Left kidney (tissue), 8 donors: ENCODE measurements at places on chromosomes 3 and 15. TPM values are rescaled to one million over a fixed set of nuclear protein-coding genes. Genes with fewer than 3 reads are reported as not detected.

C2CD4A gene
- 0.33 TPM for polyA plus RNA-seq

TGM5 gene
- not detected for polyA plus RNA-seq

SGO1 gene
- polyA plus RNA-seq = 14.1 TPM

DNAJA4 gene
- 37.6 TPM for polyA plus RNA-seq

PPARG gene
- 28.5 TPM for polyA plus RNA-seq

- no peak for DNase-seq
These were observed 188.5 kb downstream of the ALCAM start for GRCh38 chr3:105555206-105555605.

- DNase-seq = no peak
These were observed 25.3 kb downstream of the LRRC49 start for GRCh38 chr15:70917955-70918354.

- DNase-seq = no peak
These were observed 217.9 kb upstream of the MME start for GRCh38 chr3:154862265-154862664.

- no peak for DNase-seq
These were observed 44.8 kb downstream of the DMXL2 start for GRCh38 chr15:51577636-51578304.

GRCh38 chr3:149547954-149548668 lies 73.6 kb downstream of the TM4SF4 start:
- no peak for DNase-seq

DNA sequence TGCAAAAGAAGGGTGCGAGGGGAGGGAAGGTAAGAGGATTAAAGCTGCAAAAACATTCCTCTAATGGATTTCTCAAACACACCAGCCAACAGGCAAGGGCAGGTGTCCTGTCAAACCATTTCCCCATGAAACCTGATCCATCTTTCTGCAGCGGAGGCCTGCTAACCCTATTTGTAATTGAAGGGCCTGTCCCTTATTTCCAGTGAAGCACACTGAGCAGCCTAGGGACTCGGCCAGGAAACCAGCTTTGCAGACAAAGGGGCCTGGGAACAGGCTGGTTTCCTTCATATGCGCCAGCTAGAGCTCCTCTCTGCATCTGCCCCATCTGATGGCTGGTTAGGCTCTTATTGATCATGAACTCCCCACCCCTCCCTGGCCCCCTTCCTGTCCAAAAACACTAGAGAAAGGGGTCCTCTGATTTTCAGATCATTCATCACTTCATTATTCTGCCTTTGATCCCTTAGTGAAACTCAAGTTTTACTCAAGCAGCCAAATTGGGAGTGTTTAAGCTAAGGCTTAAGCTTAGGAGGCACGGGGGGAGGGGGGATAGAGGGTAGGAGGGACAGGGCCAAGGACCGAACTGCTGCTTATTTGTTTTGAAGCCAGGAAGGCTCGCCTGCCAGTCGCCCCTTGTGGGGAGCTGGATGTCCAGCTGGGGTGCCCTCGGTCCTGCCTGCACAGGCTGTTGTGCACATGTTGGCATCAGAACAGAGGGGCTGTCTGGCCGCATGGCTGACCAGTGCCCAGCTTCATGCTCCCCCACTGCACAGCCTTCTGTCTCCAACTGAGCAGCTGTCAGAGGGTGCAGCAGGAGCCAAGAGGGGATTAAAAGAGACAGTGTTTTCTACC lies 53.1 kb downstream of the BOC start:
- no peak for DNase-seq

GRCh38 chr3:50241163-50241562 lies 5.2 kb downstream of the GNAI2 start:
- no peak for DNase-seq
